ENCODE measurements at places on chromosomes 1 and 21.

GRCh38 chr1:25634066-25634465 is 17.5 kb downstream of the MAN1C1 start:
- DNase-seq, result no peak

DNA sequence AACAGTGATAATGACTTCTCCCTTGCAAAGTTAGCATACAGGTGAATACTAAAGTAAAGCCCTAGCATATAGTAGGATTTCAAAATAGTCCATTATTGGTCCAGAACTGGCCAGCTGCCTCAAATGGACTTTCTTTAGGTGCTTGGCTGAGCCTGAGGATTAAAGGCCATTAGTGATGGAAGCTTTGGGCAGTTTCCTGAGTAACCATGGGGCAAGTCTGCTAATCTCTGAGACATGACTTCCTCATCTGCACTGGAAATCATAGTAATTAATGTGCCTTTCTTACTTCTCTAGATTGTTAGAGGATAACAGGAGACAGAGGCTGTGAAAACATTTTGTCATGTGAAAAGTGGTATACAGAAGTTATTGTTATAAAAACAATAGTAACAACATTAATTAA is 156.5 kb upstream of the UBE2U start:
- no peak for DNase-seq

DNA sequence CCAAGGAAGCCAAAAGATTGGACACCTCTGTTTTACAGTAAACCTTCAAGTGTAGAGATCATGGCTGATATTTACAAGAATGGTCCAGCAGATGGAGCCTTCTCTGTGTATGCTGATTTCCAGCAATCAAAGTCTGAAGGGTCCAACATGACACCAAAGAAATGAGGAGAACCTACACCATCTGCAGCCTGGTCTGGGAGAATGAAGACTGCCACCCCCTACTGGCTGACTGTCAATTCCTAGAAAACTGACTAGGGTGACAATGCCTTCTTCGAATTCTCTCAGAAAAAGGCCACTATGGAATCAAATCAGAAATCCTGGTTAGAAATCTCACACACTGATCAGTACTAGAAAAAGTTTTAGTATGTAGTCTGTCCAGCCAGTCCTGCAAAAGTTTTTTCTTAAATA is 83.3 kb downstream of the CDC42BPA start:
- DNase-seq, result no peak

GRCh38 chr1:15623435-15623834 is 6.2 kb downstream of the DDI2 start:
- DNase-seq, result no peak

- DNase-seq, result peak; percentile 68
These were observed 9.5 kb downstream of the RNU1-2 start for GRCh38 chr1:16905110-16905867.

GRCh38 chr1:109910123-109910962 is at the start of gene CSF1:
TSS of gene CSF1 (plus strand) at chr1:109910849. CDS start at chr1:109911024, 175 bp downstream.
- peak; percentile 81 for DNase-seq

DNA sequence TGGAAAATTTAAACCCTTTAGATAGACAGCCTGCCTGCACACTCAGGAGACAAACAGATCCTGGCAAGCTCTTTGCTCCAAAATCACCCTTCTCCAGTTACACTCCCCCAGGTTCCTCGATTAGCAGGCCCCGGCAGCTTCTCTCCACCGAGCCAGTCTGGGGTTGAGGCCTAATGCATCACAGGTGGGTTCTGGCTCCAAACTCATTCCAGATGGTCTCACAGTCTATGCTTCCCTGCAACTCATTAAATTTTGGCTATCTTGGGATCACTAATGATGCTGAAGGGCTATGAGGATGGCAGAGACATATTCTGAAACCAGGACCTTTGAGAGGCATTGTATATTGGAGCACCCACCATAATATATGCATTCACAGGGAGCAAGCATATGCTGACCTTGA is 559.8 kb upstream of the USP24 start:
- DNase-seq, result no peak

GRCh38 chr21:34576041-34576511 is 38.8 kb downstream of the RCAN1 start:
- DNase-seq, result no peak

GRCh38 chr1:86960548-86960947 is 46.1 kb downstream of the HS2ST1 start:
- DNase-seq, result no peak

- DNase-seq, result no peak
These were observed 36.5 kb downstream of the TSEN15 start for GRCh38 chr1:184088037-184088436.

DNA sequence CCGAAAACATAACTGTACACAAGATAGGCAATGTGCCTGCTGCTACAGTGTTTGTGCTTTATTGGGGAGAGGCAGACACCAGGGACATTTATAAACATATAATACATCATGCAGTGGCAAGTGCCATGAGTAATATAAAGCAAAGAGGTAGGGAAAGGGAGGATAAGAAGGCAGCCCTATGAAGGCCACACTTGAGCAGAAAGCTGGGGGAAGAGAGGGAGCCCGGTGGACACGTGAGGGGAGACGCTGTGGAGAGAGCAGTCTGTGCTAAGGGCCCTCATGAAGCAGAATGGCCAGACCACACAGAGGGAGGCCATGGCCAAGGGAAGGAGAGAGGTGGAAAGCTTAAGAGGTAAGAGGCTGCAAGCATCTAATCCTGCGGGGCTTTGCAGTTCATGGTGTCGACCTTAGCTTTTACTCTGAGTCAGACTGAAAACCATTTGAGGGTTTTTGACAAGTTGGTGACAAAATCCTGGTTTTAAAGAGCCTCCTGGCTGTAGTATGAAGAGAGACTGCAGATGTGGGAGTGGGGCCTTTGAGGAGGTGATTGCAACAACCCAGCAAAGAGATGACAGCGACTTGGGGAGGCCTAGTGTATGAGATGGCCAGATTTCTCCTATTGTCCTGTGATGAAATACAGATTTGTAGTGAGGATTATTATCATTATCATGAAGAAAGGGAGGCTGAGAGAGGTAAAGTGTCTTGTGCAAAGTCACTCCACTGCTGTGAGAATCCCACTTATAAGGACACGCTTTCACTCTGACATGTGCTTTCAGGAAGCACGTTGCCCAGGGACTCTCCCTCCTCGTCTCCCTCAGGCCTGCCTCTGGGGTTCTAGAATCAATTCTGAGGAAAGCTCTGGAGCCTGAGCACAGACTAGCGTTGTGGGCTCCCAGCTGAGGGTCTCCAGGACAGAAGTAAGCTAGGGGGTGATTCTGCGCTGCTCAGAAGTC is 192.9 kb downstream of the RHOU start:
- no peak for DNase-seq

- no peak for DNase-seq
These were observed 8.1 kb downstream of the SNX7 start for GRCh38 chr1:98669355-98670296.

DNA sequence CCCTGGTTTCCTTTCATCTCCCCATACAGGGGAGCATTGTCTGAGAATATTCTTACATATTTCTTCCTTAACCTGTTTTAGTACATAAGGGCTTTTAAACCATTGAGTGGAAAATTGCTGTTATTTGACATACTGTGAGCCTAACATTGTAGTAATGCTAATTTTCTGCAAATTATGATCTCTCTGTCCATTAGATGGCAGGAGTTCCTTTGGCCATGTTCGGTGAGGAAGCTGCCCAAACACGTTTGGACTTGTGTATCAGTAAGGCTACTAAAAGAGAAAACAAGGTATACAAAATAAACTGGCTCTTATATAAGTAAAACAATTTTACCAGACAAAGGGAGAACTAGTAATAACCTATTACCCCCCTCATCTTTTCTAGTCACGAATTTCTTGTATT is 29.2 kb downstream of the CDC7 start:
- DNase-seq, result no peak

DNA sequence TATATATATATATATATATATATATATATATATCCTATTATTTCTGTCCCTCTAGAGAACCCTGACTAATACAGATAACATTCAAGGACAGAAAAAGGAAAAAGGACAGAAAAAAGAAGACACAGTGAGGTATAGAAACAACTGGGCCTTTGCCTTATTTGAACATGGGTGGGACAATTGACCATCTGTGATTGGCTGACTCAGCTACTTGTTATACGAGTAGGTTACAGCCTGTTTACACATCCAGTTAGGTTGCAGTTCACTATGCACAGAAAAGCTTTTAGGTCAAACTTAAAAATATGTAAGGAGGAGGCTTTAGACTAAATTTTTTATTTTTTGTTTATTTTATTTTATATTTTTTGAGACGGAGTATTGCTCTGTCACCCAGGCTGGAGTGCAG is 39.8 kb upstream of the RGS8 start:
- no peak for DNase-seq

DNA sequence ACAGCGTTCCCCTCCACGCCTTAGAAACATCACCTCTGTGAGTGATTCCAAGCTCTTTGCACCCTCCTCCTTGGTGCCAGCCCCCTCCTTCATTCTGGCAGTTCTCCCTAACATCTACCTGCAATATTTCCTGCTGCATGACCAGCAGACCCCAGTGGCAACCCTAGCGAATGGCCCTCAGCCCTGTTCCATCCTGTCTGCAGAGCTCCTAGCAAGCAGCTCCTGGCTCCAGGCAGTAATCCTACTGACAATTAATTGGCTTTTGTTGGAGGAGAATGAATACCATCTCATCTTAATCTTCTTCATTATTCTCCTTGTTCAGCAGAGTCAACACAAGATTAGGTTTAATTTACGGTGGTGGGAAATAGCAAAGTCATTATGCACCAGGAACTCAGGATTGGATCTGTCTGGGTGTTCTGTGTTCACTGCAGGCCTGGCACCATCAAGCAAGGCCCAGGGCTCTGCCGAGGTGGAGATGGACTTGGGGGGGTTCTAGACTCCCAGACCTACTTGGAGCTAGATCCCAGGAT is 12.4 kb downstream of the FBXO2 start:
- DNase-seq, result no peak

DNA sequence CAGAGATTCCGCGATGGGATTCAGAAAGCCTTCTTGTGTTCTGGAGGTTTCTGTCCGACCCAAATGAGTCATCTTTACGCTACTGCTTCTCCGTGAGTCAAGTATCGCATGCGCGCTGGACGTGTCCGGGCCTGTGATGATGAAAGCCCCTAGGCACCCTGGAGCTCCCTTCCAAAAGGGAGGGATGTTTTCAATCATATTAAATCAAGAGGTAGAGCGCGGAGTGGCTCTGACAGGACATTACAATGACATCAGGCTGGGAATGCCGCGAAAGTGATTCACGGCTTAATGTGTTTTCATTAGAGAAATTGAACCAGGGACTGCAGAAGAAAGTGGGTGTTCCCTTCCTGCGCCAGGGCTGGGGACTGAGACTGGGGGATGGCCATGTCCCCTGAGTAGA is 48.5 kb downstream of the AJAP1 start:
- DNase-seq, result no peak

GRCh38 chr1:116861137-116861536 is 48.6 kb upstream of the PTGFRN start:
- no peak for DNase-seq

GRCh38 chr1:77230051-77230450 is 10.8 kb upstream of the PIGK start:
- no peak for DNase-seq
